ENCODE measurements at places on chromosomes 7 and 10.

DNA sequence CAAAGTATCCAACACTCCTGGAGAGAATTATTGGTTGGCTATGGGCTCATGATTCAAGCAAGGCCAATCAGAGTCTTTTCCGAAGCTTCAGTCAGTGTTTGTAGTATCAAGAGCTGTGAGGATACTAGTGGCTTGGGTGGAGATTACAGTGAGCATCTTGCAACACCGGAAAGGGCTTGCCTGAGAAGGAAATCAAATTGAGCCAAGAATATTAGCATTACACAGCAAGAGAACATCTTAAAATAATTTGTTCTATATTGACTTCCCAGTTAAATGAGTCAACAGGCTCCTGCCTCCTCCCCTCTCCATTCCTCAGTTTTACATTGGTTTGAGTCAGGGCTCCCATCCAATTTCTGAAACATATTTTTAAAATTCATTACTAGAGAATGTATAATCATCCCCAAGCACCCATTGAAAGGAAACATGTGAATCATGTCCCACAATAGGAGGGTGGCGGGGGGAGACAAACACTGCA, 127.4 kb downstream of the ELAPOR2 start:
- no peak for DNase-seq

DNA sequence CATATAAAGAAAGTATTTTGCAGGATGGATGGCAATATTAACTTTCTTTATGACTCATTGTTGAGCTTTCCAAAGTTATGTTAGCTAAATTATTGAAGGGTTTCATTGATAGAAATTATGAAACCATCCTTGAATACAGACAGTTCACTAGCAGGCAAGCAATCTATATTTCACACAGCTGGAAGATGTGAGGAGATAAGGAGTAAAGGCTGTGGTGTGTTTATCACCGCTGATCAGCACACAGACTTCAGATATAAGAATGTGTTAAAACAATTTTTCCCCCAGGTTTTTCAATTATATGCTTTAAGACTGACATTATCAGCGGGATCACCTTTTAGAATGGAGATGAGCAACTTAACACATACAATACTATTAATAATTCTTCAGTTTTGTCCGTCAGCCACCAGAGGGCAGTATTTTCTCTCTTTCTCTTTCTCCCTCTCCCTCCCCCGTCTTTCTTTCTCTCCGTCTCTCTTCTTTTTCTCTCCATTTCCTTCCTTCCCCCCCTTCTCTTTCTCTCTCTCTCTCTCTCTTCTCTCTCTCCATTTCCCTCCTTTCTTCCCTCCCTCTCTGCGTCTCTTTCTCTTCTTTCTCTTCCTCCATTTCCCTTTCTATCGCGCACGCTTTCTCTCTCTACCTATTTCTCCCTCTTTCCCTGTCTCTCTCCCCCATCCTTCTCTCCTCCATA, 62.9 kb upstream of the FAM171A1 start:
- DNase-seq: peak; percentile 26

GRCh38 chr7:26612742-26613141, 251.6 kb downstream of the SKAP2 start:
- no peak for DNase-seq

GRCh38 chr7:79293655-79294142, 159.8 kb downstream of the MAGI2 start:
- no peak for DNase-seq

GRCh38 chr10:89384474-89385340, 6.9 kb downstream of the IFIT1B start:
- no peak for DNase-seq

DNA sequence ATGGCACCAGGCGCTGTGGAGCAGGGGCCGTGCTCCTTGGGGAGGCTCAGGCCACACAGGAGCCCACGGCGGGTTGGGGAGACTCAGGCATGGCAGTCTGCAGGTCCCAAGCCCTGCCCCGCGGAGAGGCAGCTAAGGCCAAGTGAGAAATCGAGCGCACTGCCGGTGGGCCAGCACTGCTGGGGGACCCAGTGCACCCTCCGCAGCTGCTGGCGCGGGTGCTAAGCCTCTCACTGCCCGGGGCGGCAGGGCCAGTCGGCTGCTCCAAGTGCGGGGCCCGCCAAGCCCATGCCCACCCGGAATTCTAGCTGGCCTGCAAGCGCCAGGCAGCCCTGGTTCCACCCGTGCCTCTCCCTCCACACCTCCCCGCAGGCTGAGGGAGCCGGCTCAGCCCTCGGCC, 57.1 kb downstream of the COL28A1 start:
- no peak for DNase-seq

- DNase-seq: no peak
These were observed 56.8 kb upstream of the JAZF1 start for GRCh38 chr7:28237363-28237762.

GRCh38 chr10:114408112-114408967, 4.0 kb upstream of the AFAP1L2 start:
- no peak for DNase-seq

- DNase-seq: no peak
These were observed 27.7 kb upstream of the BPGM start for GRCh38 chr7:134618756-134619530.

DNA sequence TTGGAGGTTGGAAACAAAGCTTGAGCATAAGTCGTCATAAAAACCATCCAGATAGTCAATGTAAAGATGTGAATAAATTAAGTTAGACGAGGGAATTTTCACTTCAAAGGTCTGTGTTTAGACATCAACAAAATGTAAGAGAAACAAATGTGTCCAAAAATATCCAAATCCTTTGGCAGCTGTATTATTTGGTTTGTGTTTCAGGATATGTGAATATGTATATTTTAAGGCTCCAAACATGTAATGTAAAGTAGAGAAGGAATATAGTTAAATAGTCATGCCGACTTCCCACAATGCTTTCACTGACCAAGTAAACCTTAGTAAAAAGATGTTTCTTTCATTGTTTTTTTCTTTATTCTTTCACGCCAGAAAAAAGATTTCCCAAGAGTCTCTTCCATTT, 604.9 kb upstream of the NRP1 start:
- DNase-seq: no peak

DNA sequence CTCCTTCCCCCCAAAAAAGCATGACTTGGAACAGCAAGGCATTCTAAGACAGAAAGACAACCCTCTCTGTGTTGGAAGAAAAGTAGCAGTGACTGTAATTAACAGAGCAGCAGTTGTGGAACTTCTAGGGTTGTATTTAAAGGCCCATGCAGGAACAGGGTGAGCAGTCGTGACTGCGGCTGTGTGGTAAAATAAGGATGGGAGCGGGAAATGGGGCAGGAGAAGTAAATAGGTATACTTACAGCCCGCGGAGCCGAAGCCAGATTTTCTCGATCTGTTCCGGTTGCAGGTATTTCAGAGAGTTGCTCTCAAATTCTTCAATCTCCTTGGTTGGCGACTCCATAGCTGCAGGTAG, 179 bp downstream of the PDE1C start:
- no peak for DNase-seq

- no peak for DNase-seq
These were observed 76.9 kb upstream of the LRRC4 start for GRCh38 chr7:128108129-128108528.

DNA sequence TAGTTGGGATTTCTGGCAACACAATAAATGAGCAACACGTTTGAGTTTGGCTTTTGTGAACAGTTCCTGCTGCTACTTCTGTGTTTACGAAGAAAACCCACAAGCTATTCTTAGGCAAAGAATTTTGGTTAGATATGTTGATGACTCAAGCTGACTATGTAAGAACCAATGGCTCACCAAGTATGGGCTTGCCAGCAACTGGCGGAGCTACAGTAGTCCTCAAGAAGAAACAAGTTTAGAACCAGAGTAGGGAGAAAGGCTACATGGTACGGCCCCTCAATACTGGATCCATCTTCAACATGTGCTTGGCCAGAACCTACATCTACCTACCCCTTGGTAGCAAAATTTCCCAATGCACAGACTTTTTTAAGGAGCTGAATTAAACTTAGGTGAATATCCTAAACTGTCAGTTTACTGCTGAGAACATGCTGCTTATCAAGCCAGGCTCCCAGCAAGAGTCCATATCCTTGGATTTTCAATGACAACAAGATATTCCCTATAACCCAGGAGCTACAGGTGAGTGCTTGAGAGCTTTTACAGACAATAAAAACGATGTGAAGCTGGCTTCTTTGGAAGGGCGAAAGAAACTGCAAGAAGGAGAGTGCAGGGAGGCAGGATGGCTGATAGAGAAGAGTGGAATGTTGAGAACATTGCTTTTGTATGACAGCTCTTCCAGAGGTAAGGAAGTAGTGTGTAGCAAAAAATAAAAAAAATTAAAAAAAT, 74.3 kb upstream of the ASAH2 start:
- no peak for DNase-seq

DNA sequence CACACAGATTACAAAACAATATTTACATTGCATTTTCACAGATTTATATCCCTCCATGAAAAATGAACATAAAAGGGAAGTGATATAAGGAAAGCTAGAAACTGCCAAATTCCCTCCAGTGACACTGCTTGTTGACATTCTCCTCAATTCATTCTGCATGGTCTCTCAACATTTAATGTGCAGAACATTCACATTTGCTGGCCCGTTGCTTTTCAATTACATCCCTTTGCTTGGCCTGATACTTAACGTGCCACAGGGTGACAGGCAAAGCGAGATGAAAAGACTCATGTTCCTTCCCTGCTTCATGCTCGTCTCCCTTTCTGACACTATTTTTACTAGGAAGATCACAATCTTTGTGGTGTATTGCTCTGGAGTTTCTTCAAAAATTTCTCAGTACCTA, 1019.7 kb upstream of the LRRN3 start:
- no peak for DNase-seq

DNA sequence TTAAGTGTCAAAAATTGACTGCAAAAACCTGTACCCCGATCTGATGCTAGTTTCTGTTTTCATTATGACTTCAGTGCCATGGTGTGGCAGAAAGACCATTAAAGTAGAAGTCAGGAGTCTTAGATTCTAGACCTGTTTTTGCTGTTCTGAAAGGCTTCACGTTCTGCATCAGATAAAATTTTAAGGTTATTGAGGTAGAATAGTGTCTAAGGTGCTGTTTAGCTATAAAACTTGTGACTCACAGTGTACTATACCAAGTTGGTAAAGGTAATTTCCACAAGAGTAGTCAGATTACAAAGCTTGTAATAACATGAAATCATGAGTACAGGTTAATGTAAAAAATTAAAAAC, 38.6 kb downstream of the ZNRF2 start:
- DNase-seq: no peak

GRCh38 chr10:92846-93245, 42.4 kb upstream of the ZMYND11 start:
- no peak for DNase-seq

DNA sequence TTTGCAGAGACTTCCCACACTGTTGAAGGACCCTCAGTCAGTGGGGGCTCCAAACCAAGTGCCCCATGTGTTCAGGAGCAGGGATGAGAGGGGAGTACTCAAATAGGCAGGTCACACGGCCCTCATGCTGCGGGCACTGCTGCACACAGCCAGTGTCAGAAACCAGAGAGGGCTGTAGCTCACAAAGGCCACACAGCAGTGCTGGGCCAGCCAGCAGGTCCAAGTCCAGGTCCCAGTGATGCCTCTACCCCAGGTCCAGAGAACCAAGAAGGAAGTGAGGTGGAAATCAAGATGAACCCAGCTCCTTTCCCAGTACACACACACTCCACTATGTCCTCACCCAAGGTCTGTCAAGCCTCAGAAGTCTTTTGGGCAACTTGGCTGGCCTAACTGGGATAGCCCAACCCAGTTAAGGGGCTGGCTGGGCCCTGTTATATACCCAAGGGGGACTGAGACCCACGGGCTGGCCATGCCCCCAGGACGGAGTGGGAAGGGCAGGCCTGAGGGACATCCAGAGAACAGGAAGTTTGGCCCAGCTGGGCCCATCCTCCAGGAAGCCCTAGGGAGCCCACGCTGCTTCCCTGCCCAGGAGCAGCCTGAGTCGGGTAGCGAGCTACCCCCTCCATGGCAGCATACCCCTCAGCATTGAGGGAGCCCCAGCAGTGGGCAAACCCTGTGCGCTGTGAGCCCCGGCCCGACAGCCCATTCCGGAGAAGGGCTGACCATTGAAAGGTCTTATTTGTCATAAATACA, 24.3 kb downstream of the GRID1 start:
- no peak for DNase-seq

DNA sequence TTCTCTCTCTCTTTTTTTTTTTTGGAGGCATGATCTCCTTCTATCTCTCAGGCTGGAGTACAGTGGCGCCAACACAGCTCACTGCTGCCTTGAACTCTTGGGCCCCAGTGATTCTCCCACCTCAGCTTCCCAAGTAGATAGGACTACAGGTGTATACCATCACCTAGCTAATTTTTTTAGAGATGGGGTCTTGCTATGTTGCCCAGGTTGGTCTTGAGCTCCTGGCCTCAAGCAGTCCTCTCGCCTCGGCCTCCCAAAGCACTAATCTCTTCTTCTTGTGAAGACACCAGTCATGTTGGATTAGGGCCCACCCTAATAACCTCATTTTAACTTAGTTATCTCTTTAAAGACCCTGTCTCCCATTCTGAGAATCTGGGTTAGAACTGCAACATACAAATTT, 45.6 kb downstream of the LRMDA start:
- no peak for DNase-seq

DNA sequence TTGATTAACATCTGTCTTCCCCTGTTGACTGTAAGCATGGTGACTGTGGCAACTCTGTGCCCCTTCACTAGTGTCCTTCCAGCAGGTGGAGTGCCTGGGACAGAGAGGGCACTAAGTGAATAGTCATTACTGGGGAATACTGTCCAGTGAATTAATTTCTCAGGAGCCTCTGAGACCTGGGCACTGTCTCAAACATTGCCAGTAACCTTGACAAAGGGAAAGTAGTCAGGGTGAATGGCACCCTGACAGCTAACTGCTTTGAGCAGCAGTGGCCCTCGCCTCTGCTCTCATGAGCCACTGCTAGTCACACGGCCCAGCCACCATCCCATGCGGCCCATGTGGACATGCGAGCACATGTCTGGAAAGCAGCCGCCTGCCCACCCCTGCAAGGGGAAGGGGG, 13.1 kb upstream of the GRB10 start:
- no peak for DNase-seq

DNA sequence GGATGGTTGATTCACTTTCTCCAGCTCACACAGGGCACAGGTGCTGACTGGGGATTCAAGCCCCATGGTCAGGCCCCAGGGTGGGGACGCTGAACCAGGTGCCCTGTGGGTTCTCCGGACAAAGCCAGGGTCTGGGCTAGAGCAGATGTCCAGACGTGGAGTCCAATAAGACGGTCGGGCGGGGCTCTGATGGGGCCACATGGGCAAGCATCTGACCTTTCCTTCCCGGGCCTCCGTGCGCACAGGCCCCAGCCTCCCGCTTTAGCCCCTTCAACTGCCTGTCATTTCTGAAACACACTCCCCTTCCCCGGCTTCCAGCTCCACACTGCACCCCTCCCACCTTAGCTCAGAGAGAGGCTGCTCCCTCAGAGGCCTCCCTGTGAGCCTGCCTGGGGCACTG, 153.0 kb upstream of the PPP2R2D start:
- no peak for DNase-seq

DNA sequence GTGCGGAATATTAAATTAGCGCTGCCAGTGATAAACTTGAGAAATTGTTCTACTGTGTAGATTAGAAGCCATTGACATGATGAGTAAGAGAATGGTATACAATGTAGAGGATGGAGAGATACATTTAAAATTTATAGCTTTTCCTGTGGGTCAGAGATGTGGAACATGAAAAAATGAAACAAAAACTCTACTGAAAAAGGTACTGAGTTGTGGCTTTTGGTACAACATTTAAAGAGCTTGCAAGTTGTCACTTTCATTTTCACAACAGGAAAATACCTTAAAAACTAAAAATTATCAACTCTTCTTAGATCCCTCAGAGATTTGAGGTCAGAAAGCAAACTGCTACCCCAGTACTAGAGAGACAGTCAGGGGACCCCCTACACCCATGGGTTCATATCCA, 348.8 kb upstream of the CDC14C start:
- DNase-seq: no peak

- DNase-seq: no peak
These were observed 150.0 kb upstream of the FZD1 start for GRCh38 chr7:91114232-91114631.
